ENCODE measurements at places on chromosomes 1 and 21.

DNA sequence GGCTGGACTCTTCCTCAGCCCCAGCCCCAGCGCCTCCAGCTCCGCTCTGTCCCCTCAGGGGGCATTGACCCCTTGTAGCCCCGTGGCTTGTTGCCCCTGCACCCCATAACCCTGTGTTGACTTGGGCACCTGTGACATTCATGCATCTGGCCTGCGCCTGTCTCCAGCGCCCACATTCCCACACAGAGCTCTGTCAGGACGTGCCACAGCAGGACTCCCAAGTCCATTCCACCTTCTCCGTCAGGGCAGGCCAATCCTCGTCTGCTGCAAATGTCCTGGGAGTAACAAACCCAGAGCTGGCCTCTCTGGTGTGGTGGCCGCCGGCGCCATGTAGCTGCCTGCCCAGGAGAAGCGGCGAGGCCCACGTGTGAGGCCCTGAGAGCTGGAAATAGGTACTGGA is 60.6 kb downstream of the AGPAT3 start:
- no peak for DNase-seq

- no peak for DNase-seq
These were observed 49.8 kb upstream of the WLS start for GRCh38 chr1:68281946-68282615.

DNA sequence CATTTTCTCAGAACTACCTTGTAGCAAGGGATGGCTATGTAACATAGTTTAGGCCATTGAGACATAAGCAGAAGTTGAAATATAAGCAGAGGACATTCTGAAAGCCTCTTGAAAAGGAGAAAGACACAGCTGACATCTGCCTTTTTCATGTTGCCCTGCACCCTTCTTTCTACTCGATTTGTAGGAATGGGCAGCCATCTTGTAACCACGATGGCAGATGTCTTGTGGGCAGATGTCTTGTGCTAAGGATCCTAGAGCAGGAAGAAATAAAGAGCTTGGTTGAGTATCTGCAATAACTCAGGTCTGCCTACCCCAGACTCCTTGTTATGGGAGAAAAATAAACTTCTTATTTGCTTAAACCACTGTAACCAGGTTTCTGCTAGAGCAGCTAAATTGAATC is 351.0 kb downstream of the PDE4B start:
- DNase-seq: no peak

DNA sequence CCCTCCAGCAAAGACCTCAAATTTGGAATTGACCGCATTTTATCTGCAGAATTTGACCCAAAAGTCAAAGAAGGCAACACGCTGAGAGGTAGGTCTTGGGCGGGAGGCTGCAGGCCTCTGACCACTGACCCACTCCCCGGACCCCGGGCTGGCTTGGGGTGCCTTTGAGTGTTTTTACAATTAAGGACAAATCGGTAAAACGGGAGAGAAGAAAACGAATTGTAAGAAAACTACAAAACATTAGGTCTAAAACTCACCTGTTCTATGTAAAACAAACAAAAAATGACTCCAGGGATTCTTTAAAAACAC is 1.1 kb downstream of the HLX start:
- DNase-seq: no peak

DNA sequence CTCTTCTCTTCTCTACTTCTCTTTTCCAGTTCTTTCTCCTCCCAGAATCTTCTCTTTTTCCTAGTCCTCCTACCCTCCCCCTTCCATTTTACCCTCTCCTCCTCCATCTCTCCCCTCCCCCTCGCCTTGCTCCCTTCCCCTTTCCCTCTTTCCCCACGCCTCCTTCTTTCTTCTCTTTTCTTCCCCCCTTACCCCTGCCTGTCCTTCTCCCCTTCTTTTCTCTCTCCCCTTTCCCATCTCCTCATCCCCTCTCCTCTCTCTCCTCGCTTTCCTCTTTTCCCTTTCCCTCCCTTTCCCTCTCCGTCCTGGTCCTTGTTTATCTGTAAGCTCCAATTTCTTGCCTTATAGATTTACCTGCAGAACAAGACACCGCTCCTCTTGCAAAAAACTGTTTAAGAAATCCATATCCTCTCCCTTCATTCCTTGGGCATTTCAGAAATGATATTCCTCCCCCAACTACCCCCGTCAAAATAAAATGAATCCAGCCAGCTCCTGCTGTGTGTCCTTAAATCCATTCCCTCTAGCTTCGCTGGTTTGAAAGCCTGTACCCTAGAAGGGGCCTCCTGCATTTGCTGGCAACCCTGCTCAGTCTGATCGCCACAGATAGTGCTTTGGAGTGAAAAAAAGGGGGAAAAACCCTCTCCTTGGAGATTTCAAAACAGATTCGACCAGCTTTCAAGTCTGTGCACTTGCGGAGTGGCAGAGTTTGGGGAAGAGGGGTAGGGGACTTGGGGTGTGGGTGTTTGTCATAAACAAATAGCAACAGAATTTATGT is 89.4 kb downstream of the PAPPA2 start:
- no peak for DNase-seq

DNA sequence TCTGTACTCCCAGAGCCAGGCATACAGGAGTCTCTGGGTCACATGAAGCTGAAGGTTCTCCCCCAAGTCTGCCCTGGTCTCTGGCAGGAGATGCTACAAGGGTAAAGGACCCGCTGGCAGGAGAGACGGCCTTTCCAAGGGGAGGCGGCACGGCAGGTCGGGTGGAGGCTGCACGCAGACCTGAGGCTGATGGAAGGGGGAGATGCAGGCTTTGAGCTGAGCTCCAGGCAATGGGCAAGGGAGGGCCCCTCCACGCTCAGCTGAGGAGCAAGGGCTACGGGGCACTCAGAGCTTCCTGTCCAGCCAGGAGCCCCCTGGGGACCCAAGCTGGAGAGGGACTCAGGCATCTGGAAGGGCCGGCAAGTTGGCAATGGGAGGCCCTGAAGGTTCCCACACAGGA is 50.3 kb downstream of the MEGF6 start:
- DNase-seq: no peak

DNA sequence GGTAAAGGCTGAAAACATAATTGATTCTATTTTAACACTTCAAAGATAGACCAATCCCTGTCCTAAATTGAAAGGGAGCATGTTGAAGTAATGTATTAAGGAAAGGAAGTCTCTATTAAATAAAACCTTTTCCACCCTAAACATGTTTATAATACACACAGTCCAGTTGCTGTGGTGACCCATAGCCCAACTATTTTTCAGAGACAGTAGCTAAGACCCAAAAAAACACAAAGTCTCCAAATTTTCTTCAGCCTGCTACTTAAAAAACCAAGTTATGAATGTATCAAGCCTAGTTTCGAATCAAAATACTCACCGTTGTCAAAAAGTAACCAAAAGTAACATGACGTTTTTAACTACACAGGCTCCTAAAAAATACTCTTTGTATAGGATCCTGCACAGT is 1.6 kb downstream of the ELK4 start:
- no peak for DNase-seq

DNA sequence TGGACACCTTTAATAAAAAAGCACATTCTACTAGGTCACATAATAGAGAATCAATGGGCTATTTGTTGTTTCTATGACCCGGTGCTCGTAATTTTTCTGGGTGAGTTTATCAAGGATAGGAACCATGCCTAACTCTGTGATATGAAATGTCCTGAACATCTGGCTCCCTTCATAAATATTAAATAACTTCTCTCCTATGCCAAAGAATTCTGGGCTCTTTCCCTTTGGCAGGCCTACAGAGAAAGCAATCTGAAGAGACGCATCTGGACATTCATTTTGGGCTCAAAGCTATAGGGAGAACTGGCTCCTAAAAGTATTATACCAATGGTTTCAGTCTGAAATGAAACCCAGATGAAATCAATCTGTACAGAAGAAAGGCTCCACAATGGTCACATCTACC is 38.8 kb upstream of the ANGPTL7 start:
- no peak for DNase-seq

- DNase-seq: no peak
These were observed 137.1 kb downstream of the EDEM3 start for GRCh38 chr1:184617433-184618029.

GRCh38 chr1:179779645-179780272 is 36.7 kb downstream of the FAM163A start:
- no peak for DNase-seq

DNA sequence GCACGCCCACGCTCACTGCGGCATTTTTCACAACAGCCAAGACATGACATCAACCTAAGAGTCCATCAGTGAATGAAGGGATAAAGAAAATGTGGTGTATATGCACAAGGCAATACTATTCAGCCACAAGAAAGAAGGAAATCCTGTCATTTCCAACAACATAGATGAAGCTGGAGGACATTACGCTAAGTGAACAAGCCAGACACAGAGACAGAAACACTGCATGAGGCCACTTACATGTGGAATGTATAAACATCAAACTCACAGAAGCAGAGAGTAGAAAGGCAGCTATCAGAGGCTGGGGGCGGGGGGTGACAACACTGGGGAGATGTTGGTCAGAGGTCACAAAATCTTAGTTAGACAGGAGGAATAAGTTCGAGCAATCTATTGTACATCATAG is 20.9 kb downstream of the TMPRSS2 start:
- no peak for DNase-seq

DNA sequence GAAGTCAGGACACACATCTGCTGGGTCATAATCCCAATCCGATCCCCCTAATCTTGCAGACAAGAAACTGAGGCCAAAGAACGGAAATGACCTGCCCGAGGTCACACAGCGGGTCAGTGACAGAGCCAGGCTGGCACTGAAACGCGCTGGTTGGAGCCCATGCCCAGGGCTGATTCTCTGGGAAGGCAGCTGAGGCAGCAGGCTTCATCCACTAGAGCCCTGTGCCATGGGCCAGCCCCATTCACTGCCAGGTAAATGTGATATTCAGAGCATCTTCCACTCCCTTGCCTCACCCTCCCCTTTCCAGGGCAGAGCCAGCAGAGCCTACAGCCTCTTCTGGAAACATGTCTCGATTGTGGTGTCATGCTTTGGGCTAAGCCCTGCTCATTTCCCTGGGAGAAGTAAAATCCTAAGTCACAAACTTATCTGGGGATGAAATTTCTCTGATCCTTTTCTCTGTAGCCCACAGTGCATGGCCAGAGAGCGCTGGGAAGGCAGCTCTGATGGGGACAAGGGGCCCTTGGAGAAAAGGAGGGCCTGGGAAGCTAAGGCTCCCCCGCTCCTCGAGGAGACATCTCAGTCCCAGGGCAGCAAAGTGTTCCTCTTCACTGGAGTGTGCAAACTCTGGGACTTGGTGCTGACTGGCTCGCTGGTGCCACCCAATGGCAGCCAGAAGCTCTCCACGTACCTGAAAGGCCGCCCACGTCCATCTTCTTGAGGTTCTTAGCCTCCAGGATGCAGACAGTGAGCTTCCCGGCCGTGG is 110.4 kb downstream of the SYT2 start:
- DNase-seq: no peak

DNA sequence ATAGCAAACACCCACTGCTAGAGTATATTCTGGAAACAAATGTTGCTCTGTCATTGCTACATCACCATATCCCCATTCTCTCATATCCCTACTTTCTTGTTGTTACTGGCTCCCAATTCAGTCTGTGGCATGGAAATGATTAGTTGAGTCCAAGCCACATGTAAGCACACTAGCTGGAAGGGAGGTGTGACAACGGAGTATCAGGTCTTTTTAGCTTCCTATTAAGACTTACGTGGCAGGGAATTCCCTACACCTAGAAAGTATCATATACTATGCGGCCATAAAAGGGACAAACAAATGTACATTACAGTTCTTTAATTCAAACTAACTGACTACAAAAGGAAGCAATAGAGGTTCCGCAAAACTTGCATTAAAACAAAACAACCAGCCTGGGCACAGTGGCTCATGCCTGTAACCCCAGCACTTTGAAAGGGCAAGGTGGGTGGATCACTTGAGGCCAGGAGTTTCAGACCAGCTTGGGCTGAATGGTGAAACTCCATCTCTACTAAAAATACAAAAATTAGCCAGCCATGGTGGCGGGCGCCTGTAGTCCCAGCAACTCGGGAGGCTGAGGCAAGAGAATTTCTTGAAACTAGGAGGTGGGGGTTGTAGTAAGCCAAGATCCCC is 48.6 kb downstream of the INTS7 start:
- DNase-seq: no peak

- DNase-seq: no peak
These were observed 6.5 kb downstream of the C1orf35 start for GRCh38 chr1:228096416-228097332.

DNA sequence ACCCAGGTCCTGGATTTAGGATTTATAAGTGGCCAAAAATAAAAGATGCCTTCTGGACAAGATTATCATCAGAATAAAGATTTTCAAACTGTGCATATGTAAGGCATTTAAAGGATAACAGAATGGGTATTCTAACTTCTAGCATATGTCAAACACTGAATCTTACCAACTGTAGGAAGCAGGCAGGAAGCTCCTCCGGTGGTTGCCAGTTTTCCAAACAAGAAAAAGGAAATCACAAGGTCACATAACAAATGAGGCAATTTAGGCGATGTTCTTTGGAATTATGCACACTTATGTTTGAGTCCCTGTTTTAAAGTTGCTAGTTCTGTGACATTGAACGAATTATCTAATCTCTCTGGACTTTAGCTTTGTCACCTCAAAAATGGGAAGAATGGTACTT is 48.9 kb downstream of the ATP6V1G3 start:
- DNase-seq: no peak

- no peak for DNase-seq
These were observed 384.3 kb downstream of the LRRIQ3 start for GRCh38 chr1:73813716-73814115.

DNA sequence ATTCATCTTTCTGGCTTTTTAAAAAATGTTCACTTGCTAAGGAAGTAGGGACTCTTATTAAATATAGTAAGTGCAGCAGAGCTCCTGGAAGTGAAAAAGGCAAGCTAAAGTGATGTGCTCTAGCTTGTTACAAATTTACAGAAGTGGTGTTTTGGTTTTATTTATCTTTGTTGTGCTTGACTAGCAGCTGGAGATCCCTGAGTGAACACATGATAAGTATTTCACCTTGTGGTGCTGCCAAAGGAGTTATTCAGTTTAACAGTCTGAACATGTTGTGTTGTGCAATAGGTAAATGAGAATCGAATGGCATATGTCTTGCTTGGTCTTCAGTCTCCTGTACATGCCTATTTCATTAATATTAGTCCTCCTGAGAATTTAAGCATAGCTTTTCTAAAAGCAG is 315.7 kb downstream of the TPR start:
- DNase-seq: no peak

DNA sequence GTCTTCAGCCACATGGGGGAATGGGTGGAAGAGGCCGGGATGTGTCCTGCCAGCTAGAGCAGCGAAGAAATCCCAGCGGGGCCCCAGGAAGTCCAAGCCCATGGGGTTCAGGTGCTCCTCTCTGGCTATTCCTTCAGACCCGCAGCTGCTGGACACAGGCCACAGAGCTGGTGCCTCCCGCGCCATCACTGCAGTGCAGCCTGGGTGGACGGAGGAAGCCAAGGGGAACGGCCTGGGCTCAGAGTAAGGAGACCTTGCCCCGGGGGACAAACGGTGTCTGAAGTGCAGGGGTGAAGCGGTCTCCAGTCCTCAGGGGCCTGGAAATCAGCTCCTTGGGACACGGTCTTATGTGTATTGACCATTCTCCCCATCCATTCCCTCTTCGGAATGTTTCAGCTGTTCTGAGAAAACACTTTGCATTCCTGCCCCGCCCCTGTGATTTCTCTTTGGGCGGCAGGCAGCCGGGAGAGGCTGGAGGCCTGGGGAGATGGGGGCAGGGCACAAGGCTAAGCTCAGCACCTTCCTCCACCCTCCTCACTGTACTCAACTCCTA is 18.4 kb downstream of the MTHFR start:
- no peak for DNase-seq
